ENCODE measurements at places on chromosomes 5 and 9. TPM values are rescaled to one million over a fixed set of nuclear protein-coding genes. Genes with fewer than 3 reads are reported as not detected.

- no peak for DNase-seq
These were observed 308.6 kb upstream of the EDIL3 start for GRCh38 chr5:84693256-84693655.

GRCh38 chr5:179327021-179327735 is 18.1 kb downstream of the ADAMTS2 start:
- no peak for DNase-seq

- no peak for DNase-seq
These were observed 31.7 kb downstream of the BASP1 start for GRCh38 chr5:17249029-17249634.

- DNase-seq = no peak
These were observed 454.2 kb upstream of the CLINT1 start for GRCh38 chr5:158313027-158313732.

The EQTN gene
- total RNA-seq = not detected

The CYLC2 gene
- total RNA-seq = not detected

The CCL28 gene
- total RNA-seq = not detected

GRCh38 chr9:127792417-127793031 is 6.7 kb downstream of the CDK9 start:
- DNase-seq = no peak

All from ascending aorta (tissue), 2 donors.